ENCODE measurements at places on chromosomes 2 and 18.

GRCh38 chr2:161552015-161552414 is 72.2 kb upstream of the SLC4A10 start:
- DNase-seq: no peak

- DNase-seq: peak; percentile 74
Observed at GRCh38 chr2:64404002-64404731, 49.8 kb upstream of the LGALSL start.

- no peak for DNase-seq
Observed at GRCh38 chr2:124778076-124778475, 753.0 kb downstream of the CNTNAP5 start.

DNA sequence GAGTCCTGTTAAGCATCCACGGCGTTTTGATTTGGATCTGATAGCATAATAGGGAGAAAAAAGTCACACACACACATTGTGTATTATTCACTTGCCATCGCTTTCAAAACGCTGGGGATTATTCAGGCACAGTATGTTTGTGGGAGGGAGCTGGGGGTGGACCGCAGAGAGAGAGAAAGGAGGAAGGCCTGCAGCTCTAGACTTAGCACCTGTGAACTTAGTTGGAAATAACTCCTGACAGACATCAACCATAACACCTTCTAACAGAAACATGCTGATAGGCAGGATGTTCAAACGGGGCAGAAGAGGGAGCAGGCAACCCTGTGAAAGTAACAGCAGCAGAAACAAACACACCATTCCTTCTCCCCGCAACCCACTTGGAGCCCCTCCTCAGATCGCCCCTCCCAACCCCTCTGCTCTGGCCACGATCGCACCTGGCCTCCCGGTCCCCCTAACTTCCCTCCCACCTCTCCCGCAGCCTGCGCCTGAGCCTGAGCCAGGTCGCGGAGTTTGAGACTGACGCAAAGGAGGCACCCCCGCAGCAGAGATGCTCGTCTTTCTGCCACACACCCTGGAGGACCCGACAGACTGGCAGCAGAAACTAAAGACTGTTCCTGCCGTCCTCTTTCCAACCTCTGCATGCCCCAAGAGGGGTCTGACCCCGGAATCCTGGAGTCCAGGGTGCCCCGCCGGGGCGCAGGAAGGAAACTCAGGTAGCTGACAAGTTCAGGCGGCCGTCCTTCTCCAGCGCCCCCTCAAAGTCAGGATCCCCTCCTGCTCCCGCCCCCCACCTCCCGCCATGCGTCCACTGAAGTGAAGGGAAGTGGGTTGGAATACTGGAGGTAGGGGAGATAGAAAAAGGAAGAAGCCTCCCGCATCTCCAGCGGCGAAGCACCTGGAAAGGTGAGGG is 738 bp downstream of the CHST9 start:
- DNase-seq: no peak

DNA sequence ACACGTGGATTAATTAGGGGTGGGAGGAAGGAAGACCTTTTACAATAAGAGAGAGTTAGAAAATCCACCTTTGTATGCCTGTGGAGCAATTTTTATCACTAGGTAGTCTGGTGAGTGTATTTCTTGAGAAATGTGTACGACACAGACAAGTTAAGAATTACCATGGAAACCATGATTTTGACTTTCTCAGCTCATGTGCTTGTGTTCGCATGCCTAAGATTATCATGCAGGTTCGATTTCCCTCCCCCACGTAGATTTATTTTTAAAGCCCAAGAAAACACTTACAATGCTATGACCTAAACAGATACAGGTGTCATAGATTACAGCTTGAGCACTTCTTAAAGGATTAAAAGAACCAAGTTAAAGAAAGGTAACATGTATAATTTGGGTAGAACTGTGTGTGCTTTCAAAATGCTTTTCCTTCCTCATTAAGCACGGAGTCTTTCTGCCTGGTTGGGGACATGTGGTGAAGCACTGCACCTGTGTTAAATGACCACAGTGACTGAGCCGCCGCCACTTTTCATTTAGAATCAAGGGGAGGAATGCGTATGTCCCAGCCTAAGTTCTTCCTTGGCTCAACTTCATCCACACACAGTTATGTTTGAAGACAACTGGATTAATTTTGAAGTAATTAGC is 16.6 kb downstream of the SERTAD2 start:
- no peak for DNase-seq

GRCh38 chr2:23249348-23249747 is 135.6 kb upstream of the KLHL29 start:
- no peak for DNase-seq

DNA sequence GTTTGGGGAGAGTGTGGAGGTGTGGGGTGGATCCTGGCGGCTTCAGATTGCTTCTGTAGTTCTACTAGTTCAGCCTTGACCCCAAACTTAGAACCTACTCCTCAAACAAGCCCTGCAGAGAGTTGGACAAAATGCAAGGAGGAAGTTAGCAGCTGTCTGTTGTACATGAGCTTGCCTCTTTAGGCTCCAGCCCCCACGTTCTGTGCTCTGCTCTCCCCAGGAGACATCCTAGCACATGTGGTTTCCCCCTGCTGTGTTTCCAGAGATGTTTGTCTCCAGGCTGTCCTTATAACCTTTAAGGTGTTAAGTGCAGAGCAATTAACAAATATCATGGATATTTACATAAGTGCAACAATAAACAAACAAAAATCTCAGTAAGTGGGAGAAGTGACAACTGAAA is 111.1 kb downstream of the ACOXL start:
- no peak for DNase-seq

- DNase-seq: no peak
Observed at GRCh38 chr2:152380261-152381055, 45.5 kb downstream of the FMNL2 start.

DNA sequence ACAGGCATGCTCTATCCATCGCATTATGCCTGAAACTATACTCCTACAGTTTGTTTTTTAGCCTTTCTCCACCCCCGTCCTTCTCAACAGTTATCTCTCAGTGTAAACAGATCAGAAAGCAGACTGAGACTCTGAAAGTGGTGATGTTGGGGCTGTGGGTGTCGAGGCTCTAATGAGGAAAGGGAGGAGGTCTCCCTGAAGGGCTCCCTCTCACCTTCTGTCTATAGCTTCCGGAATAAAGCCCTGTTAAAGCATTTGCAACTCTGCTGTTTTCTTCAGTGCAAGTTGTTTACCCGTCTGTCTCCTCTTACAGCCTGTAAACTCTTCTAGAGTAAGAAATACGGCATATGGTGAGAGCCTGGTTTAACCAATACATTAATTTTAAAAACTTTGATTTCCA is 136.7 kb upstream of the SYT4 start:
- no peak for DNase-seq

DNA sequence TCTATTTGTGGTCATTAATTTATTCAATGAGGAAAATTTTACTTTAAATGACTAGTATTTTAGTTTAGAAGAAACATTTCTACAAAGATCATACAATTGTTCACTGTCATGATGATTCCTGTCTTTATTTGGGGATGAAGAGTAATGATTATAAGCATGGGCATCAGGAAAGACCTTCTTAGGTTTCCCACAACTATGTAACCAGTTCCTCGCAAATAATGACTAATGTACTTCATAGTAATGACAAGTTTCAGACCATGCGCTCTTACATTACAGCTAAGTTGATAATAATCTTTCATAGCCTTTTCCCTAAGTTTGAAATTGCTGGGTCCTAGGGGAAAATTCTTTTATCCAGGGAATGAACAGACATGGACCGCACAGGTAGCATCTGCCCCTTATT is 90.5 kb downstream of the MYO5B start:
- no peak for DNase-seq

DNA sequence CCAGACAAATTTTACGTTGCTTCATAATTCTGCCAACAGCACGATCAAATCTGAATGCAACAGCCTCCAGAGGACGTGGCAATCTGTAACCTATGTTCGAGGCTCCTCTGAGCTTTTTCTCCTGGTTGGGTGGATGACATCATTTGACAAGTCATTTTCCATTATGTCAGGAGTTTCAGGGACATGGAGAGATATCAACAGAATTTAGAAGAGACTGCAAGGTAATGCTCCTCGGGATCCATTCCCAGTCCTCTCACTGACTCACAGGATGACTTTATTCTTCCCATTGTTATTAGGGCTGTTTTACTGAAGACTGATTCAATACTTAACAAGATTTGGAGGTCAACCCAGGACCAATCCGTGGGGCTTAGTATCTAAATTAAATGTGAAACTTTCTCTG is 72.5 kb upstream of the RNF152 start:
- no peak for DNase-seq

DNA sequence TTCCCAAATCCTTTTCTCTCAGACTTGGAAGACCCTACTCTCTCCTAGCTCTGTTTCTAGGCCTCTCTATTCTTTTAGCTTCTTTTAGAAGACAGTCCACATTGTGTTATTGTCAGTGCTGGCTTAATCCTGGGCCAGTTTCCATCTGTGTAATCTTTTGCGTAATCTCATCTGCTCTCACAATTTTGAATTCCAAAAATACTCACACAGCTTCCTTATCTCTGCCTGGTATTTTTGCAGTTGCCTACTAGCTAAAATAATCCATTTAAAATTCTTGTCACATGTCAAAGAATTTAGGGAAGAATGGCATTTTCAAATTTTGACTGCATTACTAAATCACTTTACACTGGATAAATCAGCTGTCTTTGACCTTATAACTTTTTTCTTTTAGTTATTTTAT is 200.6 kb upstream of the MEX3C start:
- DNase-seq: no peak

DNA sequence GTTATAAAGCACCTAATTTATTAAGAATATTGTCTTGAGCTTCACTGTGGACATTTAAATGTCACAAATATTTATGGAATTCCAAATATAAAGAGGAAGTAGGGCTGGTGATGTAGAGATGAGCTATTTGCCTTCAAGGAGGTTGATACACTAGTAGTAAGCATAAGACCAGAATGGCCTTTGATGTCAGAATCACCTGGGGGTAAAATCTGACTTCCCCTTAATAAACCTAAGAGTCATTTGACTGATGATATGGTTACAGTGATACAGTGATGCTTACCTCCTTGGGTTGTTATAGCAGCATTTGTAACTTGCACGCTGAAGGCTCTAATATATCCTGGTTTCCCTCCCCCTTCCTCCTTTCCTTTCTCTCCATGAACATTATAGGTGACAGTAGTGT is 143.7 kb downstream of the CERS6 start:
- no peak for DNase-seq

DNA sequence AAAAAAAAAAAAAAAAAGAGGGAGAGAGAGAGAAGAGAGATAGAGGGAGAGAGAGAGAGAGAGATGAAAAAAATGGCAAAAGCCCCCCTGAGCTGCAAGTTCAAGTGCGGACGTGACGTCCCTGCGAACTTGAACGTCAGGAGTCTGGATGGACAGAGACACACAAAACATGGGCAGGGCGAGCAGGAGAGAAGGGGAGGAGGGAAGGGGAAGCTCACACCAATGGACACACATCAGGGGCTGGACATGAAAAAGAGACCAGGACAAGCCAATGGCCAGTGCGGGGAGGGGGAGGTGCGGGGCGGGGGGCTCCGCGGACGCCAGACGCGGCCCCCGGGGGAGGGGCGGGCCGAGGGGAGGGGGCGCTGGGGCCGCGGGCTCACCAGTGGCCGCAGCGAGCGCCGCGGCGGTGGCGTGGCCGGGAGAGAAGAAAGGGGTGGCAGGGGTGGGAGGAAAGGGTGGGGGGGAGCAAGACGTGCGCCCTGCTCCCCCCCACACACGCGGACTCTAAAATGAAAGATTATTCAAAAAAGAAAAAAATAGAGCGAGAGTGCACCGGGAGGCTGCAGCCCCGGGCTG is at the start of gene BCL11A:
TSS of gene BCL11A (minus strand) at position 160 of the 579 bp plus-strand sequence. CDS start 384 bp downstream, outside the sequence.
- DNase-seq: no peak

DNA sequence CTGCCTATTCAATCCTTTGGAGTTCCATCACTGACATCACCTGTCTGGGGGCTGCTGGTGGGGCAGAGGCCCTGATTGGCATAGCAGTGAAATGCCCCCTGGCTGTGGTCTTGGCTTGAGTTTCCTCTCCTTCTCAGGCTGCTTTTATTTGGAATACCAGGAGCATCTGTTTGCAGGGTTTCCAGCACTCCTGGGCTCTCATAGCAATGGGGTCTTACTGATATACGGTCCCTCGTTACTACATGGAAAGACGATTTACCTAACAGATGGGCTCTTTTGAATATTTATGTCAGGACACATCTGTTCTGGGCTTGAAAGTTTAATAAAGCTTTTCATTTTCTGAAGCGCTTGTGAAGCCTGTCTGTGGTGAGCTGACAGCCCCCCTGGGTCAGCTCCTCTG is 230.3 kb downstream of the SLC4A3 start:
- DNase-seq: no peak

DNA sequence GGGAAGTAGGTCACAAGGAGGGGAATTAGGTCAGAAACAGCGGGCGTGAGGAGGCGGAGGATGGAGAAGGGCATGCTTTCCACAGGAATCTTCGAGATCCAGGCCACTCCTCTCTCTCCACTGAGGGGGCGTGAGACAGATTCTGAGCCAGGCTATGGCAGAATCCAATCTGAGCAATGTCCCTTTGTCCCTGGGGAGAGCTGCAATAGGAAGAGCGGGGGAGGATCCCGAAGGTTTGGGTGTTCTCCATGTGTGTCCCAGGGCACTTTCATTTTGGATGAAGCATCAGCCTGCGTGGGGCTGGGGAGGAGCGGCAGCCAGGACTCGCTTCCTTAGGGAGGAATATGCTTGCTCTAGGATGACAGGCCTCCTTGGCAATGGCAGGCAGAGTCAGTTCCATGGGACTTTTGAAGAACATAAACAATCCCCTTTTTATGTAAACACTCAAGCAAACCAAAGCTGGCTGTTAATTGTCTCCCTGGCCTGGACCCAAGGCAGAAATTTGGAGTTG is 84.0 kb downstream of the LIPG start:
- no peak for DNase-seq

DNA sequence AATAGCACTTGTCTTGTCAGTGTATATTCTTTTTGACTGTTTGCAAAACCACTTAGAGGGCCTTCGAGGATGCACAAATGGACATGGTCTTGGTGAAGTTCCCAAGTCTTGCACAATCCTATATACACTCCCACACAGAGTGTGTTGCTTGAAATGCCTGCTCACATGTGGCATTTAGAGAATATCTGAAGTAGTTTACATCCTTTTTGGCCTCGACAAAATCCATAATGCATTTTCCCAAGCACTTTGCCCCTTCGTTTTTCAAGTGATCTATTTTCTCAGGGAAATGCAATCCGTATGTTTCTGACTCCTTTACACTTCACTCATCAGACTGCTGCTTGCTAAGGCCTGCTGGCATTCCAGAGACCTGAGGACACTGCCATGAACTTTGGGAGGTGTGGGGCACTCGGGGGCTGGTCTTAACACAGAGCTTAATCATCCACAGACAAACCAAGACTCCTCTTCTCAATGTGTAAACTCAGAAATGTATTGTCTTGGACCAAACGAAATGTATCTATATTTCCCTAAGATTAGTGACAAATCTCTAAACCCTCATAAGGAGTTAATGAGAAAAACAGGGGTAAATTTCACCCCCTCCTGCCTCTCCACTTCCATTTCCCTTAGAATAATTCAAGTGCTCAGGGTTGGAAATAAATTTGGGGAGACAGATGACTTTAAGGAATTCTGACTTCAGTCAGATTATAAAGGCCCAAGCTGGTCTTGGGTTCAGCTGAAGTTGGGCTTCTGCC is 219.3 kb upstream of the APCDD1 start:
- DNase-seq: no peak

DNA sequence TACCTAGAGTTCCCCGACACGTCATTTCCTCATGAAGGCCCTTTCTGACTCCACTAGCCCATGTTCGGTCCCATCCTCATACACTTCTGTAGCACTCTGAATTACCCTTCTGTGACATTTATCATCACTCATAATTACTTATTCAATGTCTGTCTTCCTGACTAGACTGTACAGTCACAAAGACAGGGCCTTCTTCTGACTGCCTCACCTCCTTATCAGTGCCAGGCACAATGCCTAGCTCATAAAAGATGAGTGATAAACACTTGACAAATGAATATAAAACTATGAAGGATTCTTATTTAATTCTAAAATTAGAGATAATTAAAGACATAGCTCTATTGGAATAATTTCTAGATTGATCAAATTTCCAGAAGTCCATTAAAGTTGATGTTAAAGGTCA is 1.4 kb upstream of the UBXN4 start:
- DNase-seq: no peak

All from type B pancreatic cell (in vitro differentiated cells).